ENCODE measurements at places on chromosomes 1 and 21.

DNA sequence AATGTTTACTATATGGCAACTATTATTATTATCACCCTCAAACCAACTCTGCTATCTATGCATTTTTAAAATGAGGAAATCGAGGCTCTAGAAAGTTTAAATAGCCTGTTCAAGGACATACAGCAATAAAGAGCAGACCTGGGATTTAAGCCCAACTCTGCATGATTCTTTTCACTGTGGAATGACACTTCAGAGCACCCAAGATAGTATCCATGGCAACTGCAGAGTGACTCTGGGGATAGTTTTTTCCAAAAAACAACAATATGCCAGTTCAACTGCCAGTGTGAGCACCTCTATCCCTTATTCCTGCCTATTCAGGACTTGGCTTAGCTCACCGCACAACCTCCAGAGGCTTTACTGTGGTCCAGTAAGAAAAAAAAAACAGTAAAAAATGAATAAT, 293.9 kb downstream of the BRINP2 start:
- DNase-seq, result no peak

- DNase-seq, result no peak
Observed at GRCh38 chr1:224542783-224543440, 73.2 kb upstream of the CNIH3 start.

DNA sequence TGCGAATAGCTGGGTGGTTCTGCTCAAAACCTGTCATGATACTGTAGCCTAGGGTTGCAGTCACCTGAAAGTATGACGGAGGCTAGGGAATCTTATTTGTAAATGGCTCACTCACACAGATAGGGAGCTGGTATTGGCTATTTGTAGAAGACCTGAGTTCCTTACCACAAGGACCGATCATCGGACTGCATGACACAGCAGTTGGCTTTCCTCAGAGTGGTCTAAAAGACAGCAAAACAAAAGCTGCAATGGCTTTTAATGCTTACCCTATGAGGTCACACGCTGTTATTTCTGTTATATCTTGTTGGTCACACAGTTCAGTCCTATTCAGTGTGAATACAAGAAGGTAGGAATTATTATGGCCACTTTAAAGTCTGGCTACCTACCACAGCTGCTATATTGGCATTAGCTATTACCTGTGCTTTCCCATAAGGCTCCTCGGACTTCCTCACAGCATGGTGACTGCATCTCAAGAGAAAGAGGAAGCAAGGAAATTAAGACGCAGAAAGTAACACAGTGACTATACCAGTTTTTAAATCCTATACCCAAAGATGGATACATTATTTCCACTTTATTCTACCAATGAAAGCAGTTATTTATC, 68.4 kb upstream of the LRRC7 start:
- no peak for DNase-seq

GRCh38 chr1:211415700-211416099, 76.3 kb downstream of the RD3 start:
- DNase-seq, result no peak

- no peak for DNase-seq
Observed at GRCh38 chr1:119440721-119441307, 25.9 kb downstream of the HSD3B2 start.

GRCh38 chr1:27395441-27396195, 3.2 kb downstream of the GPR3 start:
- DNase-seq, result peak; percentile 57

- no peak for DNase-seq
Observed at GRCh38 chr1:182193908-182194550, 132.5 kb upstream of the ZNF648 start.

GRCh38 chr1:65558215-65558614, 137.7 kb downstream of the LEPR start:
- no peak for DNase-seq

Measured in stimulated activated CD4-positive, alpha-beta T cell treated with anti-CD3 and anti-CD28 coated beads, TNF-alpha, amount 100 ng/mL, for 1 hour (primary cell).